ENCODE measurements at places on chromosomes 11 and 22.

- DNase-seq: no peak
Measured at GRCh38 chr22:28137036-28137435, 218.0 kb upstream of the PITPNB start.

DNA sequence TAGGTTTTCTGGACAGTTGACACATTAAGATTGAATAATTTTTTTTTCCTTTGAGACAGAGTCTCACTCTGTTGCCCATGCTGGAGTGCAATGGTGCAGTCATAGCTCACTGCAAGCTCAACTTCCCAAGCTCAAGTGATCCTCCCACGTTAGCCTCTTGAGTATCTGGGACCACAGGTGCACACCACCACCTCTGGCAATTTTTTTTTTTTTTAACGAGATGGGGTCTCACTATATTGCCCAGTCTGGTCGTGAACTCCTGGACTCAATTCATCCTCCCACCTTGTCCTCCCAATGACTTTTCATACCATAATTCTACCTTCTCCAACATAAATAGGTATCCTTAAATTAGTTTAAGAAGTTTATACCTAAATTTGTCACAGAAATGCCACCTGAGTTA lies 8.5 kb downstream of the EIF4ENIF1 start:
- no peak for DNase-seq

DNA sequence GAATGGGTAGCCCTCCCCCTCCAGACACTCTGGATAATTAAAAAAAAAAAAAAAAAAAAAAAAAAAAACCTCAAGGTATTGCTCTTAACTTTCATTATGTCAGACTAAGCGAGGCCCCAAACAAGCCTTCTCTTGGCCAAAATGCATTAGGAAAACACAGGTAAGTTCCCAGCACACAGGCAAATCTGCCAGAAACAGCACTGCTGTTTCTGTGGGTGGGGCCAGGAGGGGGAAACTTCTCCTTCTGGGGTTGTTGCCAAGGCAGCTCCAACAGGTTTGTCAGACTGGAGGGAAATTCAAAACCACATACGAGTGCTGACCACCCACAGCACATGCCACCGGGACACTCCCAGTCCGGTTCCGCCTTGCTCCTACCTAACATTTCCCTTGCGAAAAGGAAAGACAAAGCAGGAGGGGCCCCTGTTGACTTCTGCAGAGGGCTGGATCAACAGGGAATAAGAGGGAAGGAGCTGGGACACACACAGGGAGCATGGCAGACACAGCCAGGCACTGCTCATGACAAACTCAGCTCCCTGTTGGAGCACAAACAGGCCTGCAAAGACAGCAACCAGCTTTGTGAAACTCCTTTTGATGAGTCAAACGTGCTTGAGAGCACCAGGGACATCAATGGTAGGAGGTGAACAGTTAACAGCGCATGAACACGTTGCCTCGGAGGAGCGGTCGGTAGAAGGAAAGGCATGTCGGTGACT lies 55.0 kb downstream of the MYH9 start:
- DNase-seq: no peak

DNA sequence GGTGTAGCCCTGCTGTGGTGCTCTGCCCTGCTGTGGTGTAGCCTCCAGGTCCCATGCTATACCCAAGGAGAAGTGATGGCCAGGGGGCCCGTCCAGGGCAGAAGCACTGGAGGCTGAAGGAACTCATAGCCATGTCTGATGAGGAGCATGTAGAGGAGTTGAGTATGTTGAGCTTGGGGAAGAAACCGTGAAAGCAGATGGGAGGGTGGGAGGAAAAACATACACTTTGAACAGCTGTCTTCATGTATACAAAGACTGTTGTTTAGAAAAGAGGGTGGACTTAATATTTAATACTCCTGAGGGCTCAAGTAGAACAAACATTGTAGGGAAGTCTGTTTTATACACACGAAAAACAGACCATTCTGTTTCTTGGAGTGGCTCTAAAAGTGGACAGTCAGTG lies 26.6 kb upstream of the TTC12 start:
- DNase-seq: no peak

DNA sequence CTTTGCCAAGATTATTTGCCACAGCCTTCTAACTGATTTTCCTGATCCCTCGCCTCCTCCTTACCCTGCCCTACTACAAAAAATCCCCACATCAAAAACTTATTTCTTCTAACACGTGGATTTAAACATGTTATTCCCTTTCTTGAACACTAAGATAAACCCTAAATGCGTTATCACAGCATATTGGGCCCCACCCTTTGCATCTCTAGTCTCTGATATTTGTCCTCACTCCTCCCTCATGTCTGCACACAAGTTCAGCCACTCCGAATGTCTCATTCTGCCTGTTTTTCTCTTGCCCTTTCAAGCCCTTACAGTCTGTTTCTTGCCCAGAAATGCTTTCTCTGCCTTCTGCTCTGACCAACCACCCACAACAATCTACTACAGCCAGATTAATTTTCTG lies 10.6 kb upstream of the ACER3 start:
- no peak for DNase-seq

DNA sequence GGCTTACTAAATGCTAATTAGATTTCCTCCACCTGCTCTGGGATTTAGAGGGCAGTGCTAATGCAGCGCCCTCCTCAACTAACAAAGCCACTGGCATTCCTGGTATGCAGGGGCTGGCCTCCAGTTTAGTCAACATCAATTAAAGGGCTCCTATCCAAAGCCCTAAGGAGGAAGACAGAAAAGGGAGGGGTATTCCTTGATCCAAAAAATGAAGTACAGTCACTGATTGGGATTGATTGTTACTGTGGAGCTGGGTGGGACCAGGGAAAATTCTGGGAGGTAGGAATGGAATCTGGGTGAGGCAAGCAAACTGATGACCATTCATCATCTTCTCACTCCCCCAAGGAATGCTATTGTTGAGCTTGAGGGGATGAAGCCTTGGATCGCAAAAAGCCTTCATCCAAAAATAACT lies 52.2 kb downstream of the GAB2 start:
- DNase-seq: no peak

DNA sequence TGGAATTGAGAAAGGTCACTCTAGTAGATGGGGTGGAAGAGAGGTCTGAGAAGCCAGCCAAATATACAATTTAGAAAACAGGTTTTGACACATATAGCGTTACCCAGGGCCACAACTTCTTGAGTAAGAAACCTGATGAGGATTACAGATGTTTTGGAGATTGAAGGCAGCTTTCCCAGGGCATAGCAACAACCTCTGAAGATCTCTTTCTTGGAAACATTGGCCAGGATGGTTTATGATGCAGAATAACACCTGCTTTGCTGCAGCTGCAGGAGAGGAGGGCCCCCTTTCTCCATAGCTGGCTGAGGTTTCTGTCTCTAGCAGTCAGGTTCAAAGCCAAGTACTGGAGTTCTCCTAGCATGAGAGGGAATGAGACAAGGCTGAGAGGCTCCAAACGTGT lies 75.1 kb upstream of the NUP50 start:
- no peak for DNase-seq

DNA sequence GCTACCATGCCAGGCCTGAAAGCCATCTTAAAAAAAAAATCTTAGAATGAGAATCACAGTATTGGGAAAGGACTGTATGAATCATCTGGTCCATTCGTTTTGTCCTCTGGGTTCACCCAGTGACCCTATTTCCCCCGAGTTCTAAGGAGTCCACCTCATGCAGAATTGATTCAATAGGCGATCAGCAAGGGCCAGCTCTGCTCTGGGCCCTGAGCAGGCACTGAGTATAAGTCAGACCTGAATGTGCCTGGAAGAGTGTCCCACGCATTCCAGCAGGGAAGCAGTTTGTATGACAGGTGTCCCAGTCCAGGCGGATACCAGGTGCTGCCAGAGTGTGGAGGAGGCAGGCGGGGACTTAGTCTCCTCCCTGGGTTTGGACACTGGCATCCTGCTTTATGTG lies 883 bp upstream of the HMOX1 start:
- no peak for DNase-seq

- DNase-seq: no peak
Measured at GRCh38 chr11:123521930-123522329, 91.9 kb downstream of the GRAMD1B start.

DNA sequence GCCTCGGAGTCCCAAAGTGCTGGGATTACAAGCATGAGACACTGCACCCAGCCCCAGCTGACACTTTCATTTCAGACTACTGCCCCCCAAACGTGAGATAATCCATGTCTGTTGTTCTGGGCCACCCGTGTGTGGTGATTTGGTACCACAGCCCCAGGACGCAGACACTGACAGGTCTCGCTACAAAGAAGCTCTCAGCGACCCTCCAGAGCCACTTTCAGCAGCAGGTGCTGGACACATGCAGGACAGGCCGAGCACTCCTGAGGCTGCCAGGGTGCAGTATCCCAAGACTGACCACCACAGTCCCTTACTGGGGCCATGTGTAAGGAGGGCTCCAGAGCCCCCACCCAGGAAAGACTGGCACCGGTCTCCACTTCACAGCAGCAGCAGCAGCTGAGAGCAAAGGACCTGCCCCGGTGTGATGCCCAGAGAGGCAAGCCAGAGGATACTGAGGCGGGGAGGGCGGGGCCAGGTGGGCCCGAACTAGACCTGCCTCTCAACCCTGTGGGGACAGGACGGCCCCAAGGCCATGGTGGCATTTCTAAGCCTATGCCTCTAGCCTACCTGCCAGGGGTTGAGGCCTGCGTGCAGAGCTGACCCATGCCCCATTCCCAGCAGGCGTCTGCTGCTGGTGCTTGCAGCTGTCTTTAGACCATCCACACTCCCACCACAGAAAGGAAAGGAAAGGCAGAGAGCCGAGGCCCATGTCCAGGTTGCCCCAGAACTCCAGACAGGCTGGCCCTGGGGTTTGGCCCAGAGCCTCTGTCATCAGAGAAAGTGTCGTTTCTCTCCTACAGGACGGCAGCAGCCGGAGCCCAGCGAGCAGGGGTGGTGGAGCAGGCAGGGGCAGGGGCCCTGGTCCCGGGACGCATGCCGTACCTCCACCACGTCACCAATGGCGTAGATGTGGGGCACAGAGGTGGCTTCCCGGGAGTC lies 28.0 kb upstream of the GNB1L start:
- DNase-seq: peak; percentile 61

GRCh38 chr22:36986242-36986821 lies 32.9 kb downstream of the TST start:
- no peak for DNase-seq

- no peak for DNase-seq
Measured at GRCh38 chr11:117752721-117753237, 44.2 kb downstream of the DSCAML1 start.

- DNase-seq: no peak
Measured at GRCh38 chr11:44575288-44575672, 9.8 kb downstream of the CD82 start.

DNA sequence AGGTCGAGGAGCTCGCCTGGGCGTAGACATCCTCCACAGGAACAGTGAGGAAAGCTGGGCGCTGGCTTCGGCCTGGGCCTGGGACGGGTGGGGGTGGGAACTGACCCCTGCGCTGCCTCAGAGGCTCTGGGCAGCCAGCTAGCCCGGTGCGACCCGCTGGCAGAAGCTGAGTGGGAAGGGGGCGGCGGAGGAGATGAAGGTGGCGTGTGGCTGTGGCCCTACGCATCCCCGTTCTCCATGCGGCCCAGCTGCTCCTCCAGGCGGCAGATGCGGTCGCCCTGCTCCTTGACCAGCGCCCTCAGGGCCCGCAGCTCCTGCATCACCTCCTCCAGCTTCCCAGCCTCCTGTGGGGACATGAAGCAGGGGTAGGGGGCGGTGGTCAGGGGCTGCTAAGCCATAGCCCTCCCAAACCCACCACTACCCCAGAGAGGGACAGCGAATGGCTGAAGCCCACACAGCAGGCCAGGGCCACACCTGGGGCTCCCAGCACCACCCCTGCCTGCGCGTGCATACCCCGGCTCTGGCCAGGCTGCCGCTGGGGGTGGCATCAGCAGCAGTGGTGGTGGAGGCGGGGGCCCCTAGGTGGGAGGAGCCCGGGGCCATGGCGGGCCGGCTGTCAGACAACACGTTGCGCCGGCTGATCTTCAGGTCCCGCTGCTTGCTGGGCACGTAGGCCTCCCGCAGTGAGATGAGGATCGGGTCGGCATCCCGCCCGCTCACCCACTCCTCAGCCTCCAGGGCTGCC lies 848 bp upstream of the PTPRCAP start:
- DNase-seq: no peak

GRCh38 chr11:120578596-120579154 lies 67.1 kb downstream of the GRIK4 start:
- DNase-seq: no peak

DNA sequence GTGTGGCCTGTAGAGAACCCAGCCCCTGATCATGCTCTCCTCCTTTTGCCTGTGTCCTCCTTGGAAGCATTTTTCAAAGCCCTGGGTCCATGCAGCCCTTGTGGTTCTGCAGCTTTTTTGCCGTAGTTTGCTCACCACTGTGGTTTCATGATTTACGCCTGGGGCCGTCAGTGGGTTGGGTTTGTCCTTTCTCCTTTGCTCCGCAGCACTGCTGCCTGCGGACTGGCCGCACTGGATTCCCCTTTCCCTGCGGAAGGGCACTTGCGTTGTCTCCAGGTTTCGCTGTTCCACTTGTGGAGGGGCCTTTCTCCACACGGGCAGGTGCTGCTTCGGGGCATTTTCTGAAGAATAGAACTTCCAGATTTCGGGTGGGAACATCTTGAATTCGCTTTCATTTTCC lies 1260.9 kb downstream of the BRD1 start:
- DNase-seq: no peak

GRCh38 chr11:117071344-117071787 lies 26.9 kb downstream of the SIK3 start:
- DNase-seq: no peak

DNA sequence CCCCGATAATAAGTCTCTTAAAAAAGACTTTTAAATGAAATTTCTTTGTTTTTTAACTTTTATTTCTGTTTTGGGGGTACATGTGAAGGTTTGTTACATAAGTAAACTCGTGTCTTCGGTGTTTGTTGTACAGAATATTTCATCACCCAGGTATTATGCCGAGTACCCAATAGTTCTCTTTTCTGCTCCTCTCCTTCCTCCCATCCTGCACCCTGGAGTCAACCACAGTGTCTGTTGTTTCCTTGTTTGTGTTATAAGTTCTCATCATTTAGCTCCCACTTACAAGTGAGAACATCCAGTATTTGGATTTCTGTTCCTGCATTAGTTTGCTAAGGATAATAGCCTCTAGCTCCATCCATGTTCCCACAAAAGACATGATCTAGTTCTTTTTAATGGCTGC lies 1.6 kb upstream of the GSTP1 start:
- no peak for DNase-seq

DNA sequence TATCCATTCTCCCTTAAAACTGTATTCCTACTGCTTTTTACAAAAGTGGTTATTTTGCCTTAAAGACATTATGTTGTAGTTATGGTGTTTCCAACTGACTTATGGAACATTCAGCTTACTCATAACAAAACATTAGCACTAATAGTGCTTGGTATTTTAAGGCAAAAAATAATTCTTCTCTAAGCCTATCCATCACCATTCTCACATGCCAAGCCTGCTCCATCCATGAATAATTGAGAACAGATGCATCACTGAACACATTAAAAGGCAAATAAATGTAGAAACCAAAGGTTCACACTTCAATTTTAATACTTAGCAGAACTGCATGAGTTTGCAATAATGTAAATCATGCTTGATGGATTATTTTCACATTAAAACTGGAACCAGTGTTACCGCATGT lies 42.3 kb upstream of the DDI1 start:
- DNase-seq: no peak

GRCh38 chr11:61133145-61133544 lies 28.1 kb downstream of the VPS37C start:
- no peak for DNase-seq

GRCh38 chr22:30445438-30446145 lies 20.0 kb downstream of the MTFP1 start:
- no peak for DNase-seq
